ENCODE measurements at places on chromosomes 1 and 21.
A peak's percentile ranks its signal among the peaks of the same experiment; 100 is the strongest.

DNA sequence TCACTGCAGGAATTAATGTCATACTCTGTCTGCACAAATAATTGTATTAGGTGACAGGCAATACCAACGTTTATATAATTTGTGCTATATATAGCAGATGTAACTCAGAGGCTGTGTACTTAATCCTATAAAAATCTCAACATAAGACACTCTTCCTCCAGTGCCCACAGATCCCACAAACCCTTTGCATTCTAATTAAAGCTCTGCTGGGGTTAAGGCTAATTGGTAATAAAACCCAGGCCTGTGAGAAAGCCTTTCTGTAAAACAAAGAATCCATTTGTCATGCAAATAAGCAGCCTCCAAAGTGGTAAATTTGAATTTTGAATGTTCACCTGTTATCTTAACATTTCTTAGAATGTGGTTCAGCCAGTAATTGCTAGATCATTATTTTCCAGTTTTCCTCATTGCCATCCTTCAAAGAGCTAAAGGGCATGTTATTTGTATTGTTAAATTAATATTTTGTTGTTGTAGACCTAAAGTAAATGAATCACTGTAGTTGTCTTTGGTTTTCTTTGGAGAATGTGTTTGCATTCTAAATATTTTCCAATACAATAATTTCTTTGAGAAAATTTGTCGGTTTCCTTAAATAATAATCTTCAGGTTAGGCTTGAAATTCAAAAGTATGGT is 46.3 kb upstream of the PRDX6 start:
- no peak for DNase-seq

- no peak for DNase-seq
Observed at GRCh38 chr1:178330153-178330552, 166.6 kb downstream of the CLEC20A start.

- no peak for DNase-seq
Observed at GRCh38 chr1:185512442-185512841, 195.4 kb upstream of the IVNS1ABP start.

DNA sequence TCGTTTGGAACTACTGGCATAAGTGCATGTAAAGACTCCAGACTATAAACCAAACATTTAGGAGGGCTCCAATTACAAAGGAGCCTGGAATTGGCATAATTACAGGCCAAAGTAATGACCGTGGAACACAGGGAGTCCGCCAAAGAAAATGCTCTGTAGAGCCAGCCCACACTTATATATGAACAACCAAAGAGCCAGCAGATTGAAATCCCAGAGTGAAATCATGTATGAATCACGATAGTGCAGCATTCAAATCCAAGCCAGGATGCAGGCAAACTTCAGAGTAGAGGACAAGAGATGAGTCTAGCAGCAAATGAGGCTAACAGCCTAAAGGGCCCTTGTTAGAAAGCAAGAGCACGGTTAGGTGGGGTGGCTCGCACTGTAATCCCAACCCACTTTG is 13.1 kb downstream of the VPS26C start:
- no peak for DNase-seq

GRCh38 chr1:151713874-151714273 is 2.7 kb downstream of the CELF3 start:
- DNase-seq: no peak

GRCh38 chr1:194717941-194718340 is 1531.5 kb upstream of the B3GALT2 start:
- DNase-seq: peak; percentile 15

GRCh38 chr1:169692756-169693460 is 18.5 kb downstream of the SELL start:
- no peak for DNase-seq

DNA sequence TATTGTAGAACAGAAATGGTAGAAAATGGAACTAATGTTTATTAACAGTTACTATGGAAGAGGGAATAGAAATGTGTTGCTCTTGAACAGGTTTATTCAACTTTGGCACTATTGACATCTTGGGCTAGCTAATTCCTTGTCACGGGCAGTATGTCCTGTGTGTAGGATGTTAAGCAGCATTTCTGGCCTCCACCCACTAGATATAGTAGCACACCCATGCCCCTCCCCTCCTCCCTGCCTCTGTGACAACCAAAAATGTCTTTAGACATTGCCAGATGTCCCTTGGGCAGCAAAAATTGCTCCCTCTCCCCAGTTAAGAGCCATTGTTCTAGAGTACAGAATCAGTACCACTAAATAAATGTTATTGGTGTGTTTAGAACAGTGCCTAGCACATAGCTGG is 91.4 kb upstream of the TPTE start:
- no peak for DNase-seq

- DNase-seq: no peak
Observed at GRCh38 chr1:196501760-196502428, 106.3 kb downstream of the KCNT2 start.

Measured in ELR (cell line).